ENCODE measurements at places on chromosomes 7 and 10. TPM values are rescaled to one million over a fixed set of nuclear protein-coding genes. Genes with fewer than 3 reads are reported as not detected.

GRCh38 chr10:44935201-44935965, 24.2 kb upstream of the RASSF4 start:
- no peak overlapping the region for H3K27ac ChIP-seq
- no peak overlapping the region for H3K4me3 ChIP-seq
- DNase-seq = no peak
- H3K27me3 ChIP-seq = no peaks in the 10 kb centered on the region
- no peaks in the 10 kb centered on the region for H3K36me3 ChIP-seq
- H3K4me1 ChIP-seq = 0 out of 2 replicates have a peak, but pooled peaks cover 3% of the 10 kb centered on the region

- H3K4me3 ChIP-seq = no peak overlapping the region
- no peak for DNase-seq
- no peaks in the 10 kb centered on the region for H3K36me3 ChIP-seq
- no peaks in the 10 kb centered on the region for H3K27me3 ChIP-seq
- H3K27ac ChIP-seq = no peak overlapping the region
These were observed 126.7 kb upstream of the CALN1 start for GRCh38 chr7:72538856-72539255.

DNA sequence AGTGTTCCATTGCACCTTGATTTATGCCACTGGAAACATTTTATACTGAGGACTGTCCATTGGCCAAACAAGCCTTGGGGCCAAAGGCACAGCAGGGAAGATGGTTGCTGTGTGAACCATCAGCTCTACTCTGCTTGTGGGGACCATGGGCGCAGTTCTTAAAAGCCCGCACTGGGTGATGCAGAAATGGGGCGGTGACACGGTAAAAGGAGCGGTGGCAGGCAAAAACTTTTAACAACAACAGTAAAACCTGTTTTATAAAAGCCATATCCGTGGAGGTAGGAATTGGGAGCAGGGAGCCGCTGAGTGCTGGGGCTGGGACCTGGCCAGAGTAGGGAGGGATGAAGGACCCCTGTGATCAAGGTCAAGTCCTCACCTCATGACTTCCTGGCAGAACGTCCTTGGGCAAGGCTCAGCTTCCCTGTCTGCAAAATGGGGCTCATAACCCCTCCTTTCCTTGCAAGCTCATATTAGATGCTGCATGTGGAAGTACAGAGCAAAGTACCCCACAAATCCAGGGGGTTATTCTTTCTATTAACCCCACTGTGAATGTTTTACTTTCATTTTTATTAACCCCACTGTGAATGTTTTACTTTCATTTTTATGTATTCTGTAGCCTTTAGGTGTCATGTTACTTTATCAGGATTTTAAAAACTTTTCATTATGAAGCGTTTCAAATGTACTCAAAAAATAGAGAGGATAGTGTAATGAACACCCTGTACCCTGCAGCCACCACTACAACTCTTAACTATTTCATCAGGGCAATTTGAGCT, 78.3 kb downstream of the GRK5 start:
- H3K4me3 ChIP-seq = no peak overlapping the region
- peaks cover 75% of the 10 kb centered on the region for H3K4me1 ChIP-seq
- H3K27me3 ChIP-seq = no peaks in the 10 kb centered on the region
- H3K36me3 ChIP-seq = no peaks in the 10 kb centered on the region
- peak overlapping the region; percentile 67 for H3K27ac ChIP-seq
- DNase-seq = no peak

DNA sequence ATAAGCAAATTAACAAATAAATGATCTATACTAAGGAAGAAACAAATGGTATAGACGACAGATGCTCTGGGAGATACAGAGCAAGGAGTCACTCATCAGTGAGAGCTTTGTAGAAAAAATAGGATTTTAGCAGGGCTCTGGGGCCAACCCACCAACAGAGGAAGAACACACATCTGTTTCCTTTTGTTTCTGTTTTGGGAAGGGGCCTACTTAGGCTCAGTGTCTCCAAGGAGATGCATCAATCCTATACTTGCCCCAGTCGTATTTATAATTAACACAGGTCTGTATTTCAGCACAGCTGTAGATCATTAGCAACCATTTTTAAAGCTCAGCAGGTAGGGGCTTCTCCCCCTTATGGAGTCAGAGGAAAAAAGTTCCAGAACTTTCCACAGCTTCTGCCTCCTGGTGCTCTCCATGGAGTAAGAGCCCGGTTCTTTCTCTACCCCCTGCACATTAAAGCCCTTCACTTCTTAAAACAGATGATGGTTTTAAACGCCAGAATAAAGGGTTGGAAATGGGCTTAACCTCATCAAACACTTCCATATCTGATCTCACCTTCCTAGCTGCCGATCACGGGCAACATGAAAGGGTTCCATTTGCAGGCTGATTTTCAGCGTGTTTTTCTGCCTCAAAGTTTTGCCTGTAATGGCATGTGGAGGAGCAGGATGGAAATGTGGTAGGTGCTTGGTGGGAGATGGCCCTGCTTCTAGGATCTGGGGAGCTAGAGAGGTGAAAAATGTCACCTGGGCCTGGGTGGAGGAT, 291.7 kb downstream of the TCF7L2 start:
- DNase-seq = no peak
- no peaks in the 10 kb centered on the region for H3K36me3 ChIP-seq
- H3K27ac ChIP-seq = no peak overlapping the region
- H3K4me3 ChIP-seq = no peak overlapping the region
- H3K4me1 ChIP-seq = no peaks in the 10 kb centered on the region

DNA sequence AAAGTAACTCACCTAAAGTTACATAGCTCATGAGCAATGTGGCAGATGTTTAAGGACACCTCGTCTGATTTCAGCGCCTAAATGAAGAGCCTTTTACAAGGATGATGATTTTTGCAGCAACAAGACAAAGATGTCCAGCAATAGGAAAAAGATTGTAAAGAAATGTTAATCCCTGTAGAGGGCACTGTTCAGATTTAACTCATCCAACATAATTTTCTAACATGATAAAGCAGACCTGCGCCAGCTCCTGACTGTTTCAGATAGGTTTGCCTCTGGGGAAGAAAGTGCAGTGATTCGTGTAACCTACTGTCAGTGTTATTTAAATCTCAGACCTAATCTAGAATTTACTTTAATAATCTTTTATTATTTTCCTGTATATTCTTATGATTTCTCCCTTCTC, 595.2 kb downstream of the AUTS2 start:
- H3K4me1 ChIP-seq = no peaks in the 10 kb centered on the region
- DNase-seq = no peak
- no peak overlapping the region for H3K27ac ChIP-seq

GRCh38 chr10:14481752-14482151, 151.0 kb upstream of the FRMD4A start:
- no peaks in the 10 kb centered on the region for H3K27me3 ChIP-seq
- H3K27ac ChIP-seq = no peak overlapping the region
- DNase-seq = no peak
- no peaks in the 10 kb centered on the region for H3K4me1 ChIP-seq
- H3K4me3 ChIP-seq = no peak overlapping the region
- no peaks in the 10 kb centered on the region for H3K36me3 ChIP-seq

The BHLHA15 gene
- 0.26 TPM for total RNA-seq

DNA sequence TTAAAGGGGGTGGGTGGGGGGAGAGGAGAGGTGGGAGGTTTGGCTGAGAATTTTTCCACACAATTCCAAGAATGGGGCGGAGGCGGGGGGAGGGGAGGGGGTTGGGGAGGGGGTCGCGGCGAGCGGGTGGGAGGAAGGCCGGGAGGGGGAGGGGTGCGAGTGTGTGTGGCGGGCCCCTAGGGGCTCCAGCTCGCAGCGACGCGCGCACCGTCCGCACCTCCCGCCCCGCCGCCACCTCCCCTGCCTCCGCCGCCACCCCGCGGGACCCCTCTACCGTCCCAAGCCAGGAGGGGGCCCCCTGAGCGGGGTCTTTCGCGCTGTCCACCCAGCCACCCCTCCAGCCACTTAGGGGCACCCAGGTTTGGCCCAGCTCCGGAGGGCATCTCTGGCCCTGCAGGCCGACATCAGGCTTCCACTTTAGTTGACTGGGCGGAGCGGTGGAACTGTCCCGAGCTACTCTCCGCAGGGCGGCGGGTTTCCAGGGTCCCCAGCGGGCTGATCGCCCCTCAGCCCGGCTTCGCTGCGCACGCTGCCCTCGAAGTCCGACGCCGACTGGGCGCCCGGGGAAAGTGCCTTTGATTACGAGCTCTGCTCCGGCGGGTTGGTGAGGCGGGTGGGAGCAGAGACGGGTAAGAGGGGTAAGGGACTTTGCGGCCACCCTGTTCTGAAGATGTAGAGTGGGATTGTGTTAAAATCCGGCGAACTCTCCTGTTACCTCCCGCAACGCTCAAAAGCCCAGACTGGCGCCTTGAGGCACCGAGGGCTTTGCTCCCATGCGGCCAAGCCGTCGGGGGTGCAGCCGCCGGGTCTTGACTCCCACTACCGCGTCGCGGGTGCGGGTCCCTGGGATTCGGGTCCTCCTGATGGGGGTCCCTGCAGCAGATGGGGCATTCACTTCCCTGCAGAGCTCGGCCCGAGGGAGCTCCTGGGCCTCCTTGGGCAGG, 1.8 kb upstream of the VAX1 start:
- no peak overlapping the region for H3K4me3 ChIP-seq

The SHOC2 gene
- total RNA-seq = 56.6 TPM

- DNase-seq = no peak
- no peaks in the 10 kb centered on the region for H3K36me3 ChIP-seq
- no peak overlapping the region for H3K27ac ChIP-seq
- no peak overlapping the region for H3K4me3 ChIP-seq
- H3K4me1 ChIP-seq = no peaks in the 10 kb centered on the region
These were observed 34.2 kb downstream of the C10orf71 start for GRCh38 chr10:49333192-49333591.

The DIP2C gene
- total RNA-seq = 13.2 TPM

GRCh38 chr10:71513540-71513853, 116.8 kb downstream of the CDH23 start:
- H3K4me1 ChIP-seq = peaks cover 3% of the 10 kb centered on the region
- DNase-seq = no peak
- no peak overlapping the region for H3K27ac ChIP-seq
- no peaks in the 10 kb centered on the region for H3K36me3 ChIP-seq
- no peak overlapping the region for H3K4me3 ChIP-seq

GRCh38 chr10:33731322-33731721, 396.9 kb upstream of the NRP1 start:
- DNase-seq = no peak
- H3K4me1 ChIP-seq = no peaks in the 10 kb centered on the region
- no peaks in the 10 kb centered on the region for H3K27me3 ChIP-seq

DNA sequence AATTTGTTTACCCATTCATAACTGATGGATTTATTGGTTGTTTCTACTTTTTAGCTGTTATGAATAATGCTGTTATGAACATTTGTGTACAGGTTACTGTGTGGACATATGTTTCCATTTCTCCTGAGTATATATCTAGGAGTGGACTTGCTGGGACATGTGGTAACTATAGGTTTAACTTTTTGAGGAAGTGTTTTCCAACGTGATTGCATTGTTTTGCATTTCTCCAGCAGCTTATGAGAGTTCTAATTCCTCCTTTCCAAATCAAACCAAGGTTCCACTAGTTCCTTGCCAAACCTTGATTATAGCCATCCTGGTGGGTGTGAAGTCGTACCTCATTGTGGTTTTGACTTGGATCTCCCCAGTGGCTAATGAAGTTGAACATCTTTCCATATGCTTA, 2.6 kb upstream of the PRF1 start:
- H3K4me1 ChIP-seq = no peaks in the 10 kb centered on the region
- no peaks in the 10 kb centered on the region for H3K36me3 ChIP-seq
- no peaks in the 10 kb centered on the region for H3K27me3 ChIP-seq
- no peak overlapping the region for H3K4me3 ChIP-seq
- no peak overlapping the region for H3K27ac ChIP-seq

DNA sequence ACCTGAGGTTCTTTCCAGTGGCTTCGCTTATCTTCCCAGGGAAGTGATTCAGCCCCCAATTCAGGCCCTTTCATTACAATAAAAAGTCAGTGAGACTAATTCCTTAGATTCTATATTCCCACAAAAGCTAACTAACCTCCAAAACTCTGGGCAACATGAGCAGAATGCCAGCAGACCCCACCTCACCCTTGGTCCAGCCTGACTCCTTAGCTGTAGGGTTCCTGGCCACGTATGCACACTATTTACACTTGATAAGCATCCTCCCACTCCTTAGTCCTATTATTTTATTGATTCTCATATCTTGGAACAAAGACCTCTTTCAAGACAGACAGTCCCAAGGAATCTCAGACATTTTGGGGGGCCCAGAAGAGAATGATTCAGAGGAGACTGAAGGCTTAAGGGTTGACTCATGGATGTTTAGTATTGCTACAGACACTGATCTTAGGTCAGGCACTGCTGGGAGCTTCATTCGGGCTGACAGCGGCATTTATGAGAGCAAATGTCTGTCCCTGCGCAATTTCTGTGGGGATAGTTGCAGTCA, 162.6 kb upstream of the GDF10 start:
- no peak overlapping the region for H3K27ac ChIP-seq
- H3K36me3 ChIP-seq = no peaks in the 10 kb centered on the region
- no peak for DNase-seq
- no peaks in the 10 kb centered on the region for H3K27me3 ChIP-seq
- no peak overlapping the region for H3K4me3 ChIP-seq

DNA sequence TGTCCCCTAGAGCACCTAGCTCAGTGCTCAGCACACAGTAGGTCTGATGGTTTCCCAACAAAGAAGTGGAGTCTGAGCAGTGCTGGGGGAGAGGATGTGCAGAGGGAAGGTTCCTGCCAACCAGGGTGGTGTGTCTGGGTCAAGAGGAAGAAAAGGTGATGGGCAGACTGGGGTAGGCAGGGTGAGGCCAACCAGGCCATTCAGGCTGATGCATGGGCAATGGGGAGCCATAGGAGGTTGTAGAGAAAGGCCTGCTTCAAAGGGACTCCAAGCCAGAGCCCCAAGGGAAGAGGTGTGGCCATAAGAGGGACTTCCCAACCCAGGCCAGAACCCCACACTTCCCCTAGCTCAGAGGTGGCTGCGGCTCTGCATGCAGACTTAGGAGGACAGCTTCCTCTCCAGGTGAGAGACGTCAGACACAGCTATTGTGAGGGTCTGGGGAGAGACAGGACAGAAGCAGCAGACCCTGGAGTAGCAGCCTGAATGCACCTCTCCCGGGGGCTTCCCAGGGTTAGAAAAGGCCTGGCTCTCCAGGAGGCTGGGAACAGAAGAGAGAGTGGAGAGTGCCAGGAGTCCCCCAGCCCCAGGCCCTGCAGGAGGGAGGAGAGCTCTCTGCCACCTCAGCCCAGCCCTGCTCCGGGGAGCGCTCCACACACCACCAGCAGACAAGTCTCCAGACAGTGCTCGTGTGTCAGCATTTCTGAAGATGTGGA, 87.4 kb upstream of the ZMIZ1 start:
- H3K4me3 ChIP-seq = no peak overlapping the region
- H3K27ac ChIP-seq = no peak overlapping the region
- H3K27me3 ChIP-seq = no peaks in the 10 kb centered on the region
- H3K36me3 ChIP-seq = no peaks in the 10 kb centered on the region
- DNase-seq = no peak
- H3K4me1 ChIP-seq = no peaks in the 10 kb centered on the region

- H3K27ac ChIP-seq = no peak overlapping the region
- no peak overlapping the region for H3K4me3 ChIP-seq
- H3K4me1 ChIP-seq = peaks cover 8% of the 10 kb centered on the region
These were observed 5.8 kb upstream of the PLEKHA1 start for GRCh38 chr10:122368502-122369254.

DNA sequence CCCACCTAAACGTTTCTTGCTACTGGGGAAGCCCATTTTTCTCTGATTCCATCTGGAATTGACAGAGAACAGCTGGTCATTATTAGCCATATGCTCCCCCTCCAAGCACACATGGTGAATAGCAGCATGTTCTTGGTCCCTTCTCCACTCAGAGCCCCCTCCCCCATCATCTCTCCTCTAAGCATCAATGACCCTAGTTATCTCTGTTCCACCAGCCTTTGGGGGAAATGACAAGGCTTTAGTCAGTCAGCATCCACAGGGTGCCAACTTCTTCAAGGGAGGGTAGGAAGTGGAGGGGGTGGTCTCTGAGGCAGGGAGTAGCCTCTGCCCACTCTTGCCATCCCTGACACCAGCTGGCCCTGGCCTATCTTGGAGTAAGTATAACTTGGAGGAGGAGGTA, 163.1 kb downstream of the UBE2H start:
- H3K36me3 ChIP-seq = no peaks in the 10 kb centered on the region
- no peak for DNase-seq
- H3K27ac ChIP-seq = no peak overlapping the region
- no peaks in the 10 kb centered on the region for H3K27me3 ChIP-seq
- no peak overlapping the region for H3K4me3 ChIP-seq
